ENCODE measurements at places on chromosomes 5 and 9. TPM values are rescaled to one million over a fixed set of nuclear protein-coding genes. Genes with fewer than 3 reads are reported as not detected.

GRCh38 chr5:57258943-57259342 is 85.1 kb downstream of the GPBP1 start:
- DNase-seq, result no peak

The CER1 gene
- not detected for total RNA-seq

The SLCO6A1 gene
- not detected for total RNA-seq

The PCDHA9 gene
- total RNA-seq, result 0.03 TPM

The TRIM36 gene
- 0.80 TPM for total RNA-seq

The F2RL2 gene
- 0.09 TPM for total RNA-seq
